Hippocampal formation (tissue), 2 donors: ENCODE measurements at places on chromosomes 5 and 9.

DNA sequence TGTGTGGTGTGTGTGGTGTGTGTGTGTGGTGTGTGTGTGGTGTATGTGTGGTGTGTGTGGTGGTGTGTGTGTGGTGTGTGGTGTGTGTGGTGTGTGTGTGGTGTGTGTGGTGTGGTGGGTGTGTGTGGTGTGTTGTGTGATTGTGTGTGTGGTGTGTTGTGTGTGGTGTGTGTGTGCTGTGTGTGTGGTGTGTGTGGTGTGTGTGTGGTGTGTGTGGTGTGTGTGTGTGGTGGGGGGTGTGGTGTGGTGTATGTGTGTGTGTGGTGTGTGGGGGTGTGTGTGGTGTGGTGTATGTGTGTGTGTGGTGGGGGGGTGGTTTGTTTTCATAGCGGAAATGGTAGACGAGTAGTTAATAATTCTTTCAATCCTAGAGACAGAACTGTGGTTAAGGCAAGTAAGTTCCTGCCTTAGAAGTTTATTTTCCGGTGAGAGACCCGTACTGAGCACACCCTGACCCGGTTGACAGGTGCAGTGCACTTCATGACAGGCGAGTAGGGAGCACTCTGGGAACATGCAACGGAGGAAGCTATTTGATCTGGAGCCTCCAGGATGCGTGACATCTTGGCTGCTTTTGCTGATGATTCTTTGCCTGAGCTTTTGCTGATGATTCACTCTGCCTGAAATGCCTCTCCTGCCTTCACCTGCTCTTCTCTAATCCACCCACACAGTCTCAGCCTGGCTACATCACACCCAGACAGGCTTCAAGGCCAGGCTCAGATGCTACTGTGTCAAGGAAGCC is 21.7 kb upstream of the FAT2 start:
- no peak for DNase-seq

DNA sequence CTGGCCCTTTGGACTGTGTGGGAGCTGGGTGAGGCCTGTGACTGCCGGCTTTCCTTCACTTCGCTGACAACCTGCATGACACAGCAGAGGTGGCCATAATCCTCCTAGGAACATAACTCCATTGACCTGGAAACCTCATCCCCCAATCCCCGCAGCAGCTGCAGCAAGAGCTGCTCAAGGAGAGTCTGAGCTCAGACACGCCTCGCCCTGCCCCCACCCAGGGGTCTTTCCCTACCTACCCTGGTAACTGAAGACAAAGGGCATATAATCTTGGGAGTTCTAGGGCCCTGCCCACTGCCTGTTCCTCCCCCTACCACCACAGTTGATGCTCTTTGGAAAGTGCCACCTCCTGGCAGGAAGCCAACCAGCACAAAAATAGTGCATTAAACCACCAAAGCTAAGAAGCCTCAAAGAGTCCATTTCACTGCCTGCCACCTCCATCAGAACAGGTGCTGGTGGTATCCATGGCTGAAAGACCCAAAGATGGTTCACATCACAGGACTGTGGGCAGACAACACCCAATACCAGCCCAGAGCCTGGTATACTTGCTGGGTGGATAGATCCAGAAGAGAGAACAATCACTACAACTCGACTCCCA is 18.4 kb downstream of the TRIM36 start:
- no peak for DNase-seq

- no peak for DNase-seq
These were observed 13.7 kb upstream of the MTAP start for GRCh38 chr9:21788752-21789151.

DNA sequence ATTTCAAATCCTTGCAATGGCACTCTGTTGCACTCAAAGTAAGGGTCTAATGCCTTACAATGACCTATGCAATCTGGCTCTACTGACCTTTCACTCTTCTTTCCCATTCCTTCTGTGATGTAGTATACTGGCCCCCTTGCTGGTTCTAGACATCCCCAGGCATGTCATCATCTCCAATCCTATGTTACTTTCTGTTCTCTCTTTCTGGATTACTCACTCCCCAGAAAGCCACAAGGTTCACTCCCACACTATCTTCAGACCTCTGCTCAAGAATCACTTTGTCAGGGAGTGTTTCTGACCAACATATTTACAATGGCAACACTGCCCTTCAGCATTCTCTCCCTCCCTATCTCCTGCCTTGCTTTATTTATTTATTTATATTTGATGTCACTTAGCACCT is 802.2 kb upstream of the WWC1 start:
- DNase-seq: no peak

DNA sequence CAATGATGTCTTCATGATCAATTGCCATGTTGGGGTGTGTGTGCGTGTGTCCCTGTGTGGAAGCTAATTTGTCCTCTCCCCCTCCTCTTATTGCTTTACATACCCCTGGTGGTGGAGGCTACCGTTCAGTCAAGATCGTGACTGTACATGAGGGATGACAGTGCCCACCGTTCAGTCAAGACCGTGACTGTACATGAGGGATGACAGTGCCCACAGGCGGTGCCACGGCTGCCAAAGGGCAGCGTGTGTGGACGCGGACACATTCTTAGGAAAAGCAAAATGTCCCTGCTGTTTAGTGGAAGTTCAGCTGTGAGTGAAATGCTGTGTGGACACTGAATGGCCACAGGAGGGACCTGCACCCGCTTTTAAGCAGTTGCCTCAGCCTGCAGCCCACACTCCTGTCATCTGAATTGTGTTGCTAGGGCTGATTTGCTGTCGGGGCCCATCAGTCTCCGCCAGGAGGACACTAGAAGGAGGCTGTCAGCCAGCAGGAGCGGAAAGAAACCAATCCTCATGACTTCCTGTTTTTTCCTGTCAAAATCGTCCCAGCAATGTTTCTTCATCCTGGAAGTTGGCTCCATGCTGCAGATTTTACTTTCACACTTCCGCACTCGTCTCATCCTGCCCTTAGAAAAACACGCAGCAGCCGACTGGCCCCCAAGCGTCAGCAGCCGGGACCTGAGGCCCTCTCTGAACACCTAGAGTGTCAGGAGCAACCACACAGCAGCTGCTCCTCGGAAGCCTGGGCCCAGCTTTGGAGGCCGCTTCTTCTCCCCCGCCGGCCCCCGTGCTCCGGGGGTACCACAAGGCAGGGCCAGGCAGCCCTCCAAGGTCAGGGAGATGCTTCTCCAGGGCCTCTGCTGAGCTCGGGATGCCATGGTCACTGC is 9.1 kb downstream of the OR2V1 start:
- no peak for DNase-seq

GRCh38 chr5:180166176-180166575 is 42.8 kb downstream of the RASGEF1C start:
- DNase-seq: no peak

DNA sequence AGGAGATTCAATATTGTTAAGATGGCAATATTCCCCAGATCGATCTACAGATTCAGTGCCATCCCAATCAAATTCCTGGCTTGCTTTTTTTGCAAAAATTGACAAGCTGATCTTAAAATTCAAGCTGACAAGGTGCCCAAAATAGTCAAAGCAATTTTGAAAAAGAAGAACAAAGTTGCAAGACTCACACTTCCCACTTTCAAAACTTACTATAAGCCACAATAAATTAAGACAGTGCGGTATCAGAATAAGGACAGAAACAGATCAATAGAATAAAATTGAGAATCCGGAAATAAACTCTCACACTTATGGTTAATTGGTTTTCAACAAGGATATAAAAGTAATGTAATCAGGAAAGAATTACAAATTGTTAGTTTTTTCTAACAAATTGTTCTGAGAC is 97.1 kb downstream of the NRG2 start:
- DNase-seq: no peak

- no peak for DNase-seq
These were observed 3.9 kb upstream of the ZCCHC9 start for GRCh38 chr5:81297531-81297930.

- no peak for DNase-seq
These were observed 1587.7 kb upstream of the NUDT12 start for GRCh38 chr5:105150323-105150722.

GRCh38 chr5:54844266-54844665 is 141.1 kb downstream of the ESM1 start:
- no peak for DNase-seq

DNA sequence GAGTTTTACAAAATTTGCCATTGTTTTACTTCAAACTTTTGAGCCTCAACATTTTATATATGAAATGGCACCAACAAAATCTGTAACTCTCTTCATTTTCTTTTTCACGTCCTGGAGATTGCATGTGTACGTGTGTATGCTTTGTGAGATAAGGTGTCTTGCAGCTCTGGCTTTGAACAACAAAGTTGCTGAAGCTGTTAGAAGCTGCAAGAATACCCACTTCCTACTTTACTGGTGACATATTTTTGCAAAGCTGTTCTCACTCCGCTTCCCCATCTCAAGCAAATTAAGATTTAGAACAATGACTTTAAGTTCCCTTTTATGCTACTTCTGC is 41.8 kb downstream of the FYB1 start:
- no peak for DNase-seq

DNA sequence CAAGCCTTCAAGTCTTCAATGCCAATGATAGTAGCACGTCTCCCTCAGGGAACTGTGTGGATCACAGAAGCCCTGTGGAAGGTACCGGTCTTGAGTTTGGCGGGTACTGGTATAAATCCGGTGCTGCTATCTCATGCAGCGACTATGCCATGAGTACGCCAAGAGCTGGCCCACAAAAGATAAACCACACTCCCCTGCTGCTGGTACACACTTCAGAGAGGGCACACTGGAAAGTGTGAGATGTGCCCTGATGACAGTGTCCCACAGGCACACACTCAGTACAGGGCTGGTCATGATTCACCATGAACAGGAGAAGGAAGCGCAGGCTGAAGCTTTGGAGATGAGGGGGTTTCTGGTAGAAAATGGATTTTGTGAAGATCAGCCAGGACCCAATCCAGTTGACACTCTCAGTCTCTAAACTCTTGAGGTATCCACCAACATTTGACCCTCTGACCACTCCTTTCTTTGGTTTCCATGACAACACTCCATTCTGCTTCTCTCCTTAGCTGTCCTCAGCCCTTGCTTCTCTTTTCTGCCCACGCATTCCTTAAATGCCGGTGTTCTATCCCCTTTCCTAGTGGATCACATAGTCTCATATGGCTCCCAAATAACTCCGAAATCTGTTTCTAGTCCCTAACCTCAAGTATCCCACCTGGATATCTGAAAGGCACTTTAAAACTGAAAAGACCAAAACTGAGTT is 5.1 kb downstream of the AMACR start:
- no peak for DNase-seq

- DNase-seq: no peak
These were observed 245.2 kb upstream of the TARS1 start for GRCh38 chr5:33195431-33196165.

DNA sequence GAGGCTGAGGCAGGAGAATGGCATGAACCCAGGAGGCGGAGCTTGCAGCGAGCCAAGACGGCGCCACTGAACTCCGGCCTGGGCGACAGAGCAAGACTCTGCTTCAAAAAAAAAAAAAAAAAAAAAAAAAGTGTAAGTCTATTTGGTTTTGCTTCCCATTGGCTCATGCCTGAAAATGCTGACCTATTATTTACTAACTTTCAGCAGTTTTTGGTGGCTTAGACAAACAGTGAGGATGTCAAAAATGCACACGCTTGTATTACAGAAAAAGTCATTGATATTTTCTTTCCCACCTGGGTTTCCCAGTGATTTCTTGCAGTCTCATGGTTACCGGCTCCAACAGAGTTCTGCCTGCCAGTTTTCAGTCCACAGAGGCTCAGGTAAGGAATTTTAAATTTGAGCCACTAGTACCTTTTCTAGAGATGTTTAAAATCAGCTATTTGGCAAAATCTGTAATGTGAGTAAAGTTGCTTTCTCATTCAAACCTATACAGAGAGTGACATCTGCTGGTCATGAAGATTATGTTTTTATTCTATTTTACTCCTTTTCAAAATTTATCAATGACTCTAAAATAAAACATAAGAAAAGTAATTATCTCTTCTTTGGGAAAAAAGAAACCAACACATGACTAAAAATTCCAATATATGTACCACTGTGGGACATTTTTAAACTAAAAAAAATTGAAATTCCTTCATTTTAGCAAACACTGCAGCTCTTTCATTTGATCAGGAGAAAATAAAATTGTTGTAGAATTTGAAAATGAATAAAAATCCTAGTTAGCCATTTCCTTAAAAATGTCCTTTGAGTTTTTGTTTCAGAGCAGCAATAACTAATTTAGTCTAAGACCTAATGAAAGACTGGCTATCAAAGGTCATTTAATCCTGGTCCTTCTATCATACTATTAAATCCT is 8.8 kb downstream of the FAM200C start:
- DNase-seq: peak; percentile 51

DNA sequence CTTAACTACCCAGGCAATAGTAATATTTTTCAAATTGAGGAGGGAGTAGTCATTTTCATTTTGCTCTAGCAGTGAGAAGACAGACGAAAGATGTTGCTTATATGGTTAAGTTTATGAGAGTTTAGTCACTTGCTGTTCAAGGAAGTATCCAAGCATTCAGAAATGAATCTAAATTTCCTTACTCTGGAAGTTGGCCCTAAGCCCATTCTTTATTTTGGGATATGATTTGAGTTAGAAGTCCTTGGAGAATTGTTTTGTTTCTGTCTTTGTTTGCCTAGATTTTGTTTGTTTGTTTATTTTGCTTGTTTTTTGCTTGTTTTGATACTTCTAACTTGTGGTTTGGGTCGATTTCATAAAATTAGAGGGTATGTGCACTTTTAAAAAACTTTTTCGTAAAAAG is 146.4 kb upstream of the FGF10 start:
- DNase-seq: no peak

GRCh38 chr5:126104951-126105350 is 318.3 kb upstream of the GRAMD2B start:
- DNase-seq: no peak

GRCh38 chr5:170563824-170564567 is 60.2 kb downstream of the KCNIP1 start:
- no peak for DNase-seq

DNA sequence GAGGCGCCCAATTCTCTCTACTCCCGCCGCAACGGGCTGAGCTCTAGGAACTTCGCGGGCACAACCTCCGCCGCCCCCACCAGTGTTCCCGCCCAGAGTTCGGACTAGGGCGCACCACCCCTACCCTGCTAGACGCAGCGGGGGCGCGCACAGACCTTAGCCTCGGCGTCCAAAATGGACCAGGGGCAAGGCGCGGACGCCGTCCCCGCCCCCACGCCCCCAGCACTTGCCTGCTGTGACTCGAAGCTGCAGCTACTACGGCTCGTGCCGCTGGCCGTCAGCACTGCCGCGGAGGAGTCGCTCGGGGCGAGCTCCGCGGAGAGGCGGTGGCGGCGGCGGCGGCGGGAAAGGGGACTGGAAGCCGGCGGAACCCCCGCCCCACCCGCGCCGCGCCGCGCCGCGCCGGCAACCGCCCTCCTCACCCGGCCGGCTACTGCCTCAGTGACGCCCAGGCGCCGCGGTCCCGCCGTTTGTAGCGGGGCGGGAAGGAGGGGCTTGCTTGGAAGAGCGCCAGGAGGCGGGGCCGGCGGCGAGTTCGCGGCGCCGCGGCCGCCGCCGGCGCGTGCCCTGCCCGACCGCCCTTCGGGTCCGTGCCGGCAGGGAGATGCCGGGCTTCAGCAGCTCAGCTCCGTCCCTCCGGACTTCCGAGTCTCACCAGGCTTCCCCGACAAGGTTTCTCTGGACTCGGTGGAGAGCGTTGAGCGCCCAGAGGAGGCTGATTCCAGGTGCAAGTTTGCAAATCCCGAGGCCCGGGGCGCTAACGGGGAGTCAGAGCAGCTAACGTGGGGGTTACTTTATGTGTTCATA is 4.5 kb downstream of the ELAVL2 start:
- no peak for DNase-seq

GRCh38 chr5:88743231-88743834 is 139.7 kb downstream of the MEF2C start:
- no peak for DNase-seq
